Head of caudate nucleus (tissue), 42 donors: ENCODE measurements at places on chromosomes 1 and 21.

DNA sequence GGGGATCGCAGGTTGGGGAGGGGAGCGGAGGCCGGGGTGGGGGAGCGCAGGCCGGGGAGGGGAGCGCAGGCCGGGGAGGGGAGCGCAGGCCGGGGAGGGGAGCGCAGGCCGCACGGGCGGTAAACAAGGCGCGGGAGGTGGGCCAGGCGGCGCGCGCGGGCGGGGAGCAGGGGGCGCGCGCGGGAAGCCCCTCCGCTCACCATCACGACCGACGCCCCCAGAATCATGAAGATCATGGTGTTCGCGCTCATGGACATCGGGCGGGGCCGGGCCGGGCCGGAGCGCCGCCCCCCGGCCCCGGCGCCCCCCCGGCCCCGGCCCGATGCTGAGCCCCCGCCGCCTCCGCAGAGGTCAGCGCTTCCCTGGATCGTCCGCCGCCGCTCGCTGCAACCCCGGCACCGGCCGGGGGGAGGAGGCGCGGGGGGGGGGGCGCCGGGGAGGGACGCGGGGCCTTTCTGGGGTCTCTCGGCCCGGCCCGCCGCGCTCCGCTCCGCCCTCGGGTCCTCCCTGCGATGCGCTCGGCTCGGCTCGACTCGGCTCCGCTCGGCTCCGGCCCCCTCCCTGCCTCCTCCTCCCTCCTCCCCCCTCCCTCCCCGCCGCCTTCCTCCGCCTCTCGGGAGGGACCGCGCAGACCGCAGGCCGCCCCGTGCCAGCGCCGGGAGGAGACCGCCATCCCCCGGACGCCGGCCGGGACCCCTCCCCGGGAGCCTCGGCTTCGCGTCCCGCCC lies at the start of gene TMEM240:
TSS of gene TMEM240 (minus strand) at position 535 of the 728 bp plus-strand sequence. CDS start at position 257, 278 bp downstream.
- peak; percentile 83 for DNase-seq

- DNase-seq = no peak
Observed at GRCh38 chr21:29538115-29538514, 239.4 kb downstream of the BACH1 start.

- no peak for DNase-seq
Observed at GRCh38 chr1:202116287-202116686, 6.4 kb upstream of the GPR37L1 start.

GRCh38 chr1:212568978-212569537 lies 39.5 kb upstream of the ATF3 start:
- DNase-seq = no peak

GRCh38 chr1:178183796-178184195 lies 89.9 kb downstream of the RASAL2 start:
- DNase-seq = no peak
